Right hindlimb (tissue), 1 donor: ENCODE measurements at places on chromosomes 2 and 18.

DNA sequence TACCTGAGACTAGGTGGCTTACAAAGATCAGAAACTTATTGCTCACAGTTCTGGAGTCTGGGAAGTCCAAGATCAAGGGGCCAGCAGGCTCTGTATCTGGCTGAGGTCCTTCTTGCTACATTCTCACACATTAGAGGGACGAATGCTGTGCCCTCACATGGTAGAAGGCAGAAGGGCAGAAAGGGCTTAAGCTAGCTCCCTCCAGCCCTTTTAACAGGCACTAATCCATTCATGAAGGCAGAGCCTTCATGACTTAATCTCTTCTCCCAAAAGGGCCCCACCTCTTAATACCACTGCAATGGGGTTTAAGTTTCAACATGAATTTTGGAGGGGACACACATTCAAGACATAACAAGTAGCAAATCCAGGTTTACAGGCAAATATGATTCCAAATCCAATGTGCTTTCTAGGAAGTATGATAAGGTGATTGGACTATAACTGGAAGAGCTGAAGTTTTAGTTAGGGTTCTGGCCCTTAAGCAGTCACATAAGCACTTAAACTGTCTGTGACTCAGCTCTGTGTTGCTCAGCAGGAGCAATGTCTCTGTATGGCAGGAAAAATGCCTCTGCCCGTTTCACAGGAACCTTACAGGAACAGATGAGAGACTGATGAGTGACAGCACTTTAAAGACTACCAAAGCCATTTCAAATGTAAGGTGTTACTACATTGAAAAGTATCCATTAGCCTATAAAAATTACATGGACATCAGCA is 119.6 kb upstream of the PTPRM start:
- no peak for DNase-seq

- DNase-seq, result peak; percentile 42
These were observed 1.1 kb downstream of the TRABD2A start for GRCh38 chr2:84879584-84880394.

GRCh38 chr18:34491719-34492118 is 218.4 kb upstream of the DTNA start:
- no peak for DNase-seq

- DNase-seq, result peak; percentile 11
These were observed 160.1 kb downstream of the TWIST2 start for GRCh38 chr2:239008004-239008403.
